Mucosa of gallbladder (tissue), 1 donor: ENCODE measurements at places on chromosomes 7 and 10. TPM values are rescaled to one million over a fixed set of nuclear protein-coding genes. Genes with fewer than 3 reads are reported as not detected.

GRCh38 chr7:28190077-28190710, 9.6 kb upstream of the JAZF1 start:
- no peak for DNase-seq

GRCh38 chr7:33459340-33459751, 330.0 kb downstream of the BBS9 start:
- DNase-seq: no peak

GRCh38 chr10:4018054-4018511, 233.1 kb upstream of the KLF6 start:
- DNase-seq: no peak

GRCh38 chr7:29619848-29620555, 56.4 kb downstream of the PRR15 start:
- no peak for DNase-seq

DNA sequence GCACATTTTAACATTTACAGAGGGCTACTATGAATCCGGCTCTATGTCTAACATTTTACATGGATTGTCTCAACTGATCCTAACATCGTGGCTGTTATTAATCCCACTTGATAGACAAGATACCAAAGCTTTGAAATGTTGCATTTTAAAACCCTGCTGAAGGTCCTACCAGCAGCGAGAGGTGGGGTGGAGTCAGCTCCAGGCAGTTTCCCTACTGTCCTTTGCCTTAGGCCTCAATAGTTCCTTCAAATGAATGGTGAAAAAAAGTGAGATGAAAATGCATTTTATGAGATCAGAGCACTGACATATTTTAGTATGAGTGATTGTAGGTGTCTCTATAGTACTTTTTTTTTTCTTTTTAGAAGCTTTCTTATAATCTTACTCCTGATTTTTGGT, 26.6 kb downstream of the BAIAP2L1 start:
- DNase-seq: no peak

GRCh38 chr10:22414146-22414545, 68.8 kb downstream of the SPAG6 start:
- no peak for DNase-seq

DNA sequence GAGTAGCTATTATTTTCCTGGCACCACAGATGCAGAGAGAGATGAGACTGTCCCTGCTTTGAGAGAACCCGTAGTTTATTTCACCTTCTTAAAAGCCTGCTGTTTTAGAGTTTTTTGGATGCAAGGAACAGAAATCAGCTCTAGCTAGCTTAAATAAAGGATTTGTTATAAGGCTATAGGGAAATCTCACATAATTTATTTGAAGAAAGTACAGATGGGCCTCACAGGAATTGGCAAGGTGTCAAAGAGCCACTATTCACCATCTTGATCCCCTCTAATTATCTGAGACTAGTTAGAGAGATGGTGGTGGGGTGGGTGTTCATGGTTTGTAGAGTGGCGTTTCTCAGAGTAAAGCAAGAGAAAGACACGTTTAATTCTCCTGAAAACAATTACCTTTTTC, 7.3 kb downstream of the KMT2E start:
- no peak for DNase-seq

DNA sequence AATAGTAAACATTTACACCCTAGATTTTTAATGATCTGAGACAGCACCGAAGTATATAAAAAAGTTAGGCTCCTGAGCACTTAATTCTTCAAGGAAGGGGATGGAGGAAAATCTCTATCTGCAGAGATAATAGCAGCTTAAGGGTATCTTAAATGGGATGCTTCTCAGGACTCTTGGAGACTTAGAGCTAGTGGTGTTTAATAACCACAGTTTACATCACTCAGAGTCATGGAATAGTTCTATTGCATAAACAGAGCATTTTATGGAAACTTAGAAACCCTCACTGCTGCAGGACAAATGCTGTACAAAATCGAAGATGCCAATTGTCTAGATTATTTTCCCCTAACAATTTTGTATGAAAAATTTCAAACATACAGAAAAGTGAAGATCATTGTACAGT, 398.9 kb upstream of the GALNT17 start:
- no peak for DNase-seq

- DNase-seq: no peak
Measured at GRCh38 chr10:93126483-93127052, 52.9 kb downstream of the CYP26A1 start.

- DNase-seq: peak; percentile 59
Measured at GRCh38 chr10:101050208-101051069, 11.3 kb upstream of the KAZALD1 start.

DNA sequence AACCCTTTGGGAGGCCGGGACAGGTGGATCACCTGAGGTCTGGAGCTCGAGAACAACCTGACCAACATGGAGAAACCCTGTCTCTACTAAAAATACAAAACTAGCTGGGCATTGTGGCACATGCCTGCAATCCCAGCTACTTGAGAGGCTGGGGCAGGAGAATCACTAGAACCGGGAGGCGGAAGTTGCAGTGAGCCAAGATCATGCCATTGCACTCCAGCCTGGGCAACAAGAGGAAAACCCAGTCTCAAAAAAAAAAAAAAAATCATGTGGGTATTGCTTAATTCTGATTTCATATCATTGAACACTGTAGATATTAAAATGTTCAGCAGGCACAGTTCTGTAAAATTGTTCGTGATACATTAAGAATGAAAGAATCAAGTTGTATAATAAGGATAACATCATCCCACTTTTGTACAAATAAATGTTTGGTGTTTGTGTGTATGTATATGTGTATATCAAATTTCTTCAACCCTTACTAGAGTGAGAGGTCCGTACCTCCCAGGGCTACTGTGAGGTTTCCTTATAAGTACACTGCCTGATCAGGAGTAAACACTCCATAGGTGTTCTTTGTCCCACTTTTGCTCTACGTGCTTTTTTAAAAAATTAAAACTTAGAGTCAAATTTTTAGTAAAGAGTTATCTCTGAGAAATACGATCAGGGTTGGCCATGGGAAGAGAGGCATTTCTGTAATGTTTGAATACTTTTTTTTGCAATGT, 31.7 kb downstream of the PLEKHS1 start:
- DNase-seq: no peak

- DNase-seq: no peak
Measured at GRCh38 chr10:816958-817357, 114.5 kb downstream of the LARP4B start.

- no peak for DNase-seq
Measured at GRCh38 chr7:107785926-107786325, 17.1 kb downstream of the SLC26A3 start.

DNA sequence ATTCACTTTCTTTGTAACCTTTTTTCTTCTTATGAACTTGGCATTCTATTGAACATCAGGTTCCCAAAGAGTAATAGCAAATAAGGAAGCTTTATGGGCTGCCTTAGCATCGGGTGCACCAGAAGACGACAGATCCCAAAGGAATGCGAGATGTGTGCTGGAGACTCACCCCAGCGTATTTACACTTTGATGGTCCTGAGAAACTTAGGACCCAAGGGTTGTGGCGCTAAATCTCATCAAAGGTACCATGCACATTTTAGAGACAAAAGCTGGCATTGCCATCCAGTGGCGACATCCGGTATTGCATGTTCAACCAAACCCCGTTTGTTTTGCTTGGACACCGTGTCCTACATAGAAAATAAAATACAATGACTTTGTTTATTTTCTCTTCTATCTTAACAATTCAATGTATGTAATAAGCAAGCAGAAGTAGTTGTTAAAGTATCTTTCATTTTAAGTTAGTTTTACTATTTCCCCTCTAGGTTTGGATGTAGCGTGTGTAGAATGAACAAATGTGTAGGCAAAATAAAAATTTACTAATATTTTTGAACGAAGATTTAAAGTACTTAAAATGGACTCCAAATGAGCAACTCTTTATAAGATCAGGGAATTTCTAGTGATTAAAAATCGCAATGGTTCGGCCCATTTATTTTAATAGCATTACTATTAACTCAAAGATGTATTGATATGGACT, 1154.8 kb downstream of the GATA3 start:
- peak; percentile 54 for DNase-seq

GRCh38 chr7:55366461-55367070, 1.4 kb downstream of the LANCL2 start:
- DNase-seq: no peak

DNA sequence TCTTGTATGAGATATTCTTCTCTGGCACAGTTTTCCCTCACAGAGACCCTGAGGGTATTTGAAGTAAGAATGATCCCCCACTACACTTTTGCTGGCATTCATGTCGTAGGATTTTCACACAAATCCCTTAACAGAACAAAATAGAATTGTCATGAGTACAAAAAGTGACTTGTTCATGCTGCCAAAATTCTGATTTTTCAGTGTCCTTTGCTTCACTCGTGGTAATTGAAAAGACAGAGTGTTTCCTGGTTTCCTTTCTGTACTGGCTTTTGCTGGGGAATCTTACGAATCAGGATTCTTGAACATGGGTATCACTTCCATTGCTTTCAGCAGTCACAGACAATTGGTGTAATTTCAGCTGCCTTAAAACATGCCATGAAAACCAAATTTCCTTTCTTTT, 756.3 kb downstream of the REEP3 start:
- no peak for DNase-seq

- DNase-seq: no peak
Measured at GRCh38 chr7:35437619-35438275, 183.8 kb upstream of the TBX20 start.

- DNase-seq: no peak
Measured at GRCh38 chr7:108017776-108018151, 14.8 kb upstream of the LAMB1 start.

- no peak for DNase-seq
Measured at GRCh38 chr7:1912593-1913465, 242.8 kb downstream of the ELFN1 start.

DNA sequence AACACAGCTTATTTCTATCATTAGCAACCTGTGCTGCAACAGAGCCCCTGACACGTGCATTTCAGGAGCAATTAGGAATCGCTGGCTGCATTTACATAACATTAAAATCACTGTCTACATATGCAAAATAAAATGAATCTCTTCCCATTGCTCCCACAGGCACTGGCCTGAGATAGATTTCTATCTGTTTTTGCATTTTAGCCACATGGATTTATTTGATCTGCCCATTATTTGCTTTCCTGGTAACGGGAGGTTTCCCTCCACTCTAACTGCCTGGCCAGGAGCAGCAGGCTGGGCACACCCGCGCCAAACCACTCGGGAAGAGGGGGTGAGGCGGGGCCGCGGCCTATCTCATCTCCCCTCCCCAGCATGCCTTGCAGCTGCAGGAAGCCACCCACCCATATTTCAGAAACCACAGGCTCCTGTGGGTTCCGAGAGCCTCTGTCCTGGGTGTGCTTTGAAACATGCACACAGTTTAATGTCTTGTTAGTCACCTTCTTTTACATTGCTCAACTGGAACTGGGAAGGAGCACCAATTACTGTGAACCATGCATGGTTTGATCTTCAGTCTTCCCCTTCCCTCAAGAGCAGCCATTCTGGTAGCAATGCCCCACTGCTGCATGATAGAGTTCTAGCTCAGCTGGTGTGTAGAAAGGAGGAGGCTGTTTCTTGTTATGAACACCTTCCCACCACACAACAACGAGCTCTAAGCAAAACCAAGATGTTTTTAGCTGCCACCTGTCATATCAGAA, 37.7 kb upstream of the IKZF1 start:
- peak; percentile 26 for DNase-seq

DNA sequence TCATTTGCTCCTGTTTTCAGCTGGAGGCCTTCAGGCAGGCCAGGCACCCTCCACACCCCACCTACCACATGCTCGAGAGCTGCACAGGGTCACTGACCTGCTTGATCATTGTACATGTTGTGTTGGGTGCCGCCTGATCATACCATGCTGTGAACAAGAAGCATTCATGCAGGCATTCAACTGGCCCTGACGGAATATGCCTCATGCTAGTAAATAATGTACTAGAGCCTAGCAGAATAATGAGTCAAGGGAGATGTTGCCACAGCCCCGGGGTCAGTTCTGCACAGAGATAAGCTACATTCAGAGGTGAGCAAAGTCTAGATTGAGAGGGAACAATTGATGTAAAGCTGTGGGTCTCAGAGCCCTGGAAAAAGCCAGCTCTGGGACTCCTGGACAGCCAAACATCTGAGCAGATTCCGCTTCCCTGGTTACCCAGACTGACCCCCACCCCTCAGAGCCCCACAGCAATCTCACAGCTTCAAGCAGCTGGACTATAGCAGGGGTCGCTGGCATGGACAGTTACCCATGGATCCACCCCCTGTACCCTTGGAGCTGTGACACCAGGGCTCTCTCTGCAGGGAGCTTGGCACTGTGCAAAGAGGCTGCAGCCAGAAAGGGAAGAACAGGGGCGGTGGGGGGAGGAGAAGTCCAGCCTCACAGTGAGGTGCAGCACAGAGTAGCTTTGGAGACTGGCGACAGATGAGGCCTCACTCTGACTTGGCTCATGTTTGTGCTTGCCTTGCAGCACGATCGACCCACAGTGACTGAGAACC, 86.6 kb downstream of the FRMPD2 start:
- peak; percentile 54 for DNase-seq

DNA sequence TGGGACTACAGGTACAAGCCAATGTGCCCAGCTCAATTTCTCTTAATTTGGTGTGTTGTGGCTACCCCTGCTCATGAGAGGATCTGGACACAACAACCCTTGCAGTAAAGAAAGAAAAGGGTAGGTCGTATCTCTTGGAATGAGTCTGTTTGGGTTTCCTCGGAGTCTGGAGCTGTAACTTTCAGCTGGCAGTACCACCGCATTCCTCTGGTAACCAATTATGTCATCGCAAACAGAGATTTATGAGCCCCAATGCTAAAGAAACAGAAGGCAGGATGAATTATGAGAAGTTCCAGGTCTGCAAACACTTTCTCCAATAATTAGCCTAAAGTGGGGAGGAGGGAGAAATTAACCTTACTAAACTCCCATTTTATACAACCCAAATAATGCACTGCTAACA, 186.6 kb upstream of the NRP1 start:
- DNase-seq: no peak

LRRC61 gene
- total RNA-seq: 11.7 TPM

PLAC9 gene
- total RNA-seq: 8.5 TPM

OR13A1 gene
- not detected for total RNA-seq

SPAM1 gene
- total RNA-seq: not detected

ANKRD30A gene
- total RNA-seq: not detected

NPTX2 gene
- 2.7 TPM for total RNA-seq

CDH23 gene
- 5.1 TPM for total RNA-seq

ZNF800 gene
- total RNA-seq: 33.9 TPM

BTBD16 gene
- 1.2 TPM for total RNA-seq
